ENCODE measurements at places on chromosomes 16 and 17. TPM values are rescaled to one million over a fixed set of nuclear protein-coding genes. Genes with fewer than 3 reads are reported as not detected.
A peak's percentile ranks its signal among the peaks of the same experiment; 100 is the strongest.

- DNase-seq = peak; percentile 100
Observed at GRCh38 chr17:35784895-35785294, 10.5 kb downstream of the MMP28 start.

- DNase-seq = no peak
Observed at GRCh38 chr17:10268005-10268404, 69.6 kb upstream of the GAS7 start.

- DNase-seq = no peak
Observed at GRCh38 chr17:19343671-19344151, 18.8 kb downstream of the B9D1 start.

Gene ABCC12
- total RNA-seq = not detected

Gene KRT39
- total RNA-seq = not detected

DNA sequence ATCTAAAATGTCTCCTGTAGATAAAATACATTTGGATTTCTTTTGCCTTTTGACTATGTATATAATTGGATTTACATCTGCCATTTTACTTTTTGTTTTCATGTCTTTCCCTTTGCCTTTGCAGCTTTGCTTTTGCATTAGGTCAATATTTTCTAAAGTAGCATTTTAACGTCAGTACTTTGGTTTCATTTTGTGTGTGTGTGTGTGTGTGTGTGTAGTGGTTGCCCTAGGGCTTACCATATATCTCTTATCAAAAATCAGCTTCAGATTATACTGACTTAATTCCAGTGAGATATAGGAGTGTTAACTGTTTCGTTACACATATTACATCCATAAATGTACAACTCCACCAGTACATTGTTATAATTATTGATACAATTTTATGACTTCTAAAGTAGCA, 26.1 kb downstream of the AKTIP start:
- DNase-seq = no peak

Gene NEUROD2
- total RNA-seq = not detected

DNA sequence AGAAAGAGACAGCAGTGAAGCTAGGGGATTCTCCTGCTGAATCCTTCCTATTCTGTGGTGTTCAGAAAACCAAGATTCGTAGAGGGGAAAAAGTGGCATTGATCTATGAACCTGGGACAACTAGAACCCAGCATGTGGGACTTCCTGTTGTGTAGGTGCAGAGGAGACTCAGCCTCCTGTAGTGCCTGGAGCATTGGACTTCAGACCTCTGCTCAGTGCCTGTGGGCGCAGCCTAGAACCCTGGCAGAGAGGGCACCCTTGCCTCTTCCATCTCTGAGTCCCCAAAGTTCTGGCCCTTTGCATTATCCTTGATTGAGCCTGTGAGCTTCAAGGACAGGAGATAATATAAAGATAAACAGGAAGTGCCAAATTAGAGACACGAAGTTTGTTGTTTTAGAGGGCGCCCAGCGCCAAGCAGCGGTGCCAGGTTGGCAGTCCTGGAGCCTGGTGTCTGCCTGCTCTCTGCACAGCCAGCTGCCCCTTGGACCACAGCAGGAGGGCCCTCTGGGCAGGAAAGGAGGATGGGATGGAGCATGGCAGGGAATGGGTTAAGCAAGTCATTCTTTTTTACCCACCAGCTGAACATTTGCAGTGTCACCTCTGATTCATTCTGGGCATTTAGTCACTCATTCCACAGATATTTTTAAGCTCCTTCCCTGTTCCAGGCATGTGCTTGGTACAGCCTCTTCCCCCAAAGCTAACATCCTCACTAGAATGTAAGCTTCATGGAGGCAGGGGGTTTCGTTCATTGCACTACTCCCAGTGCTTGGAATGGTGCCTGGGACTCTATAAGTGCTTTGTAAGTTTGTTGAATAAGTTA, 11.9 kb upstream of the SP6 start:
- DNase-seq = peak; percentile 88

GRCh38 chr17:73603971-73604370, 40.3 kb downstream of the SDK2 start:
- no peak for DNase-seq

Gene HSPB9
- not detected for total RNA-seq

- no peak for DNase-seq
Observed at GRCh38 chr17:2770129-2770528, 20.7 kb upstream of the CCDC92B start.

Gene PRAC2
- not detected for total RNA-seq

DNA sequence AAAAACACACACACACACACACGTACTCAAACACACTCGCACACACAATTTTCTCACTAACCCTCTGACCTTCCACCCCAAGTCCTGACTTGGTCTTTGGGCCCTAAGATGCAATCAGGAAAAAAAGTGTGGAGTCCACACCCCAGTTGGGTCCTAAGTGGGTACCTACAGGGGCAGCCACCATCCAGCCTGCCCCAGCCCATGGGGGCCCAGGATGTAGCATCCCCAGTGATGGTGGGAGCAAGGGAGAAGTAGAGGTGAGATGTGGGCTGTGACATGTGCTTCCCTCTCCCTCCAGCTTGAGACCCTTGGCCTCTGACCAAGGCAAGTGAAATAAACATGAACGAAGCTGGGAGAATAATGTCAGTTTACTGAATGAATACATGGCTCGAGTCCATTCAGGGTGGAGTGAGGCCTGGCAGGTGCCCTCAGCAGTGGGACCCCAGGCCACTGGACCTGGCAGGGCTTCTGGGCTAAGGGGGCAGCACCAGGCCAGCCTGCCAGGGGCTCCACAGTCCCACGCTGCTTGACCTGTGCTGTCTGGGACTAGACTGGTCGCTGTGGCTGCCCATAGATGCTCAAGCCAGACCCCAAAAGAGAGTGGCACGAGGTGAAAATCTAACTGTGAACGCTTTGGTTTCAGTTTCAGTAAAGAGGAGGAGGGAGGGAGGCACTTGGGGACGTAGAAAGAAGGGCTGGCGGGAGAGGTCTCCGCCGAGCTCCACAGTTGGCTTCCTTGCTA, 73.7 kb downstream of the MRC2 start:
- DNase-seq = no peak

GRCh38 chr17:61399131-61400065, at the start of gene TBX2:
TBX2 (plus strand) TSS chr17:61399843; CDS start chr17:61400177, 334 bp downstream.
- DNase-seq = no peak

Gene RNF222
- under 0.01 TPM for total RNA-seq

Gene CFDP1
- total RNA-seq = 58.6 TPM

Gene BCO1
- not detected for total RNA-seq

DNA sequence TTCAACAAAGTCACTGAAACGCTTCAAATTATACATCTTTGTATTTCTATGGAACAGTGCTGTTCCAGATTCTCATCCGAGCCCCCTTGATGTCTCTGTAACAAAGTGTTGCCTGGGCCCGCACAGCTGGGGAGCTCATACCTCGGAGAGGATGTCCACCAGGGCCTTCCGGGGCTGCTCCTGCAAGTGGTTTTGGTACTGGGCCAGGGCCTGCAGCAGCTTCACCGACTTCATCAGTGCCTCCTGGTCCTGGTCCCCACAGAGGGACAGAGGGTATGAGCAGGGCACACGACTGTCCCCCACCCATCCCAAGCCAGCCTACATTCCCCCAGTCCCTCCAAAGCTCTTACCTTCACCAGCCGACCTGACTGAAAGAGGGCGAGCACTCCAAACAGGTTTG, 1.5 kb downstream of the MYBBP1A start:
- no peak for DNase-seq

Gene SAMD14
- 0.26 TPM for total RNA-seq

GRCh38 chr17:73514146-73514863, 129.9 kb downstream of the SDK2 start:
- DNase-seq = no peak

- no peak for DNase-seq
Observed at GRCh38 chr16:65343556-65343955, 221.7 kb upstream of the CDH11 start.

Gene CMTM2
- not detected for total RNA-seq

Gene CDH3
- 564 TPM for total RNA-seq

GRCh38 chr17:9259419-9259818, 238.1 kb downstream of the NTN1 start:
- DNase-seq = no peak

Gene NEK8
- 3.1 TPM for total RNA-seq

GRCh38 chr17:80968602-80969029, 23.0 kb upstream of the CHMP6 start:
- DNase-seq = no peak

DNA sequence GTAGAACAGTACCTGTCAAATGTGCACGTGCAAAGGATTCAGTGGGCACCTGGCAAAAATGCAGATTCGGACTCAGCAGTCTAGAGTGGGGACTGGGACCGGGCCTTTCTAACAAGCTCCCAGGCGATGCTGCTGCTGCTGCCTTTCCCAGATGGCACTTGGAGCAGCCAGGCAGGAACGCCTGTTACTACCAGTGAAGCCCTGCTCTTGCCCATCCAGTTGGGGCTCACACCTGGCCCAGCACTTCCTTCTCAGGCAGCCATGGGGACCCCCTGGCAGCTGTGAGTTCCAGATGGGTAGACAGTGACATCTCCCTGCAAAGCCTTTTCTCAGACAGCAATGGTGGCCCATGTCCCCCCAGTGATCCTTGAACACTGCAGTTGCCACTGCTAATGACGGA, 30.4 kb downstream of the KDM8 start:
- no peak for DNase-seq

DNA sequence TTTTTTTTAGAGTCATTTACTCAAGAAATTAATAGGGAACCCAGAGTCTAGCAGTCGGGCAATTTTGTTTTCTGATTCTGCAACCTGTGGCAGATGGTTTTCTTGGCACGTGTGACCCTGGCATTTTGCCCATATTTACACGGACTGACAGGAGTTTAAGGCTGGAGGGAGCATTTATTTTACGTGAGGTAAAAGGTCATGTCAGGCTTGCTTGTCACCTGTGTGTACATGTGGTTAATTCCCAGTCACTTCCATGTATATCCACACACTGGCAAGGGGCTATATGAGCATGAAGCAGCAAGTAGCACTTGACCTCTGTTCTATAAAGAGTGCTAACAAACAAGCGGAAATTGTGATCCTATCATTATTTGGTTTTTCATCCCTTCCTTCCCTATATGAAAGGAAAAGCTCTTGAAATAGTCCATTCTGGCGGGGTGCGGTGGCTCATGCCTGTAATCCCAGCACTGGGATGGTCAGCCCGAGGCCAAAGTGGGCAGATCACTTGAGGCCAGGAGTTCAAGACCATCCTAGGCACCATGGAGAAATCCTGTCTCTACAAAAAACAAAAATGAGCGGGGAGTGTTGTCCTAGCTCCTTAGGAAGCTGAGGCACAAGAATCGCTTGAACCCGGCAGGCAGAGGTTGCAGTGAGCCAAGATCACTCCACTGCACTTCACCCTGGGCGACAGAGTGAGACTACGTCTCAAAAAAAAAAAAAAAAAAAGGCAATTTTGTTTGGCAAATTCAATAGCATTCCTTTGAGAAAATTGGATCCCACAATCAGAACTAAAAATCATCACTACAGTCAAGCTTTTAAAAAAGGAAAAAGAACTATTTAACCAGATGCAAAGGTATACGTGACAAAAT, 2.1 kb downstream of the SPAG9 start:
- DNase-seq = no peak

DNA sequence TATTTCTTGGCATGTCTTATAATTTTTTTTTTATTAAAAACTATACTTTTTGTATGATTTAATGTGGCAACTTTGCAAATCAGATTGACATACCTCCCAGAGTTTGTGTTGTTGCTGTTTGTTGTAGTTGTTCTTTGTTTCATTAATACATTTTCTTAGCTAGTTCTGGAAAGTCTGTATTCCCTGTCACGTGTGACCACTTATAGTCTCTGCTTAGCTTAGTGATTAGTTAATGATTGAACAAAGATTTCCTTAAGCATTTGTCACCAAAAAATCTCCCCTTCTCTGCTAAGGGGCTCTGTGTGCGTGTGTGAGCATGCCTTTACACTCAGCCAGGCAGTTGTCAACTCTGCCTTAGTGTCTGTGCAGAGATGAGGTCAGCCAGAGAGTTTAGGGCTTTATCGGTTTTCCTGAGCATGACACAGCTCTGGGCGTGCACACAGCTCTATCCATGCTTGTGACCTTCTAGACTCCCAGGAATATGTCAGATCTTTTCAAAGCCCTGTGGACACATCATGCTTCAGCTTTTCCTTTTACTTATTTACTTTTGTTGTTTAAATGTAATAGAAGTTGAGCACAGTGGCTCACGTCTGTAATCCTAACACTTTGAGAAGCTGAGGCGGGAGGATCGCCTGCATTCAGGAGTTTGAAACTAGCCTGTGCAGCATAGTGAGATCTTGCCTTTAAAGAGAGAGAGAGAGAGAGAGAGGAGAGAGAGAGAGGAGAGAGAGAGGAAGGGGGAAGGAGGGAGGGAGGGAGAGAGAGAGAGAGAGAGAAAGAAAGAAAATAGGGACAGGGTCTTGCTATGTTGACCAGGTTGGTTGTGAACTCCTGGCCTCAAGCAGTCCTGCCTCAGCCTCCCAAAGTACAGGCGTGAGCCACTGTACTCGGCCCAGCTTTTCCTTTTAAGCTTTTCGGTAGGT, 21.9 kb downstream of the DNAI2 start:
- DNase-seq = peak; percentile 92

GRCh38 chr16:85885537-85885936, 13.4 kb upstream of the IRF8 start:
- no peak for DNase-seq

DNA sequence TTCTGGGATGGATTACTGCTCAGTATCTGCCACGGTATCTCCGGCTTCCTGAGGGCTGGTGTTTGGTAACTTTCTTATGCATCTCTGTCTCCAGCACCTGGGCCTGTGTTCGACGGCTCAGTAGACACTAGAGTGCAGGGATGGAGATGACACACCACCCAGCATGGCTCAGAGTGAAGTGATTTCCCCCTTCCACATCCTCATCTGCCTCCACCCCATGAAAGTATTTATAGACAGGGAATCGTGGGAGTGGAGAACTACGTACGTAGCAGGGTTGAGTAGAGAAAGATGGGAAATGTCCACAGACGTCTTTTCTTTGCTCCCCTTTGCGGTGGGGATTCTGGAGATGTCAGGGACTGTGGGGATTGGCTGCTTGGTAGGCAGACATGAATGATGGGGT, 11.8 kb upstream of the SLC25A19 start:
- DNase-seq = no peak

- no peak for DNase-seq
Observed at GRCh38 chr17:39755554-39756379, 18.0 kb downstream of the GRB7 start.
